ENCODE measurements at places on chromosomes 1 and 21.

DNA sequence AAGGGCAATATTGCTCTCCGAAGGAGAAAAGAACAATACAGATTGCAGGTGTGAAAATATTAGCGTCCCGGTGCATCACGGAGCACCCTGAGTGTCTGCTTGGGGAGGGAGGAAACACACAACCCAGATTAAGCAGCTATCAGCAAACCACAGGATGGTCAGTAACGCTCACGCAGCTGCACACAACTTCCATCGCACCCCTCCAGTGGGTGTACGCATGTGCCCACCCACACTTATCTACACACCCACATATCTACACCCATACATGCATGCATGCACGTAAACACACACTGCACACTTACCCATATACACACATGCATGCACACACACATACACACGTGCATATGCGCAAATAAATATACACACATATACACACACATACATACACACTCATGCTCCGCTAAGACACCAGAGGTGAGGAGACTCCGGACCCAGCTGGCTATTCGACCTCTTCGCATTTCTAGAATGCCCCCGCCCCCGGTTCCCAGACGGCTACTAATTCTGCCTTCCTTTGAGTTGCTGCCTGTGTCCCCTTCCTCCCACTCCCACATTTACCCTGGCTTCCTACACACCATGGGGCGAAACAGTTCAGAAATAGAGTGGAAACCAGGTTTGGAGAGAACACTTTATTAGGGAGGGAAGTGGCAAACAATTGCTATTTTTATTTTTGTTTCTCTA lies 26.2 kb downstream of the ITPKB start:
- DNase-seq, result no peak

GRCh38 chr21:37263827-37264600 lies 3.1 kb downstream of the VPS26C start:
- no peak for DNase-seq

GRCh38 chr21:45228171-45228641 lies 59.5 kb downstream of the POFUT2 start:
- peak; percentile 77 for DNase-seq

- DNase-seq, result no peak
Observed at GRCh38 chr1:16300436-16300835, 51.8 kb downstream of the FBXO42 start.

DNA sequence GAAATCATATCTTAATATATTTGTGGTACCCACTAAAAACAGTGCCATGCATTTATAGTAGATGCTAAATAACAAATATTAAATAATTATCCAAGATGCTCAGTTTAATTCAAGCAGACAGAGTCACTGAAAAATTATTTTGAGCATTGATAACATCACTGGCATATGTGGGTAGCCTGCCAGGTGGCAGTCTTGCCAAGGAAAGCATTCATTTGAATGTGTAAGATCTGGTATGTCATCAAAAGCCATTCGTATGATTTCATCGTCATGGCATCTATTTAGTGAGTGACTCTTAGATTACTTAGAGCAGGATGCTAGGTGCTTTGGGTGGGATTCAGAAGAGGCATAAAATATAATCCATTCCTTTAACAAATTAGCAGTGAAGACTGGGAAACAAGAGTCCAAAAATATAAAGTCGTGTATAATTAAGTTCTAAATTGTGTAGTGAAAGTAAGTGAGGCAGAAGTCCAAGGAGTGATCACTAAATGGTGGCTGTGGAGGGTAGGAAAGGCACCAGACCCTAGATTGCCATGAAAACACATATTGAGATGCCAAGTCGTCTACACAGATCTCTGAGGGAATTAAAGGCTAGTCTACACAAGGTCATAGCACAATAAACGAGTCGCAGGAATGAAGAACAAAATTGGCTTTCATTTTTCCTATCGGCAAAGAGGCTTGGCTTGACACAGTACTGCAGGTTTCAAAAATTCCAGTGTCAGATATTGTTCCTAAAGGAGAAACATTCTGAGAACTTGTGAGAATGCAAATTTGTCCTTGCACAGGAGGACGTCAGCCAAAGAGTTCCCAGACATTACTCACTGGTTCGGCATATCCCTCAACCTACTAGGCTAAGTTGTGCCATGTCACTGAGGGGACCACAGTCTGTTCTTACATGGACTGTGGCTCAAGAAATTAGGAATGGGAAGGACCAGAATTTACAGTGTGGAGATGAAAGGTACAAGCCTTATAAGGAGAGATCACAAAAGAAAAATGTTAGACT lies 130.8 kb downstream of the LYPLAL1 start:
- DNase-seq, result no peak

DNA sequence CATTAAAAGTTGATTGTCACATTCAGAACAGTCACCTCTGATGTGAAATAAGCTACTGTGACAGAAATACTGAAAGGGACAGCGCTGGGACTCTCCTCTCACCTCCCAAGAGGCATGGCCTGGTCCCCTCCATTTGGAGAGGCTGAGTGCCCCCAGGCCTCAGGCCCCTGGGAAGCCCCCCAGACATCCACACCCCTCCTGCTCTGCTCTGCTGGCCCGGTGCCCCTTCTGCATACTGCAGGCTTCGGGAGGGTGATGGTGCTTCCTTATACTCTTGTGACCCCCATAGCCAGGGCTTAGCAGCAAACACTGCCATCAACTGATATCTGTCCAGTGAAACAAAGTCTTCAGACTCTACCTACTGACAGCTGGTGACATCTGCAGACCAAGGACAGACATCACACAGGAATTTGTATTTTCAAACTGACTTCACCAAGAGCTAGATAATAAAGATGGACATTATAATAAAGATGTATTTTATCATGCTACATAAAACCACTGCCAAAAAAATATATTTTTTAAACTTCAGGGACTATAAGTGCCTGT lies 36.9 kb downstream of the C2CD2 start:
- no peak for DNase-seq

DNA sequence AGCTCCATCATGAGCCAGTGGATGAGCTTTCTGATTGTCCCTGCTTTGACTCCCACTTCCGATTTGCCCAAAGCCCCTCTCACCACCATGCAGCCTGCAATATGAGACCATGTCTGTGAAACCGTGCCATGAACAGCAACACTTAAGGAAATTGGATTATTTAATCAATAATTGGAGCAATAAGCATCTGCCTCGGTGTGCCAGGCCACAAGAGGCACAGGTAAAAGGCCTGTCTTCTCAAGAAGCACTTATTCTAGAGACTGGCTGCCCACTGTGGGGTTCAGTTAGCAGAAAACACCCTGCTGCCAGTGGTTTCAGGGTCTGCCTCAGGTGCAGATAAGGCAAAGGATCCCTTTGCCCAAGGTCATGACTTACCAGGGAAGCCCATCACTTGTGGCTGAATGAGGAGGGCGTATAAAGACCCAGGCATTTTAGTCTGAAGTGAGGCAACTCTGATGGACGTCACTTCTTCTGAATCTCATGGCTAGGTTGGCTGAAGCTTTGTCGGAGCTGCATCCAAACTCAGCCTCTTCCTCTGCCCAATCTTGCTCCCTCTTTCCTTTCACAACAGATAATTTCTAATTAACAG lies 7.1 kb upstream of the CHI3L2 start:
- DNase-seq, result no peak

GRCh38 chr21:18655931-18656330 lies 252.3 kb upstream of the TMPRSS15 start:
- no peak for DNase-seq

GRCh38 chr1:229089586-229090208 lies 181.2 kb upstream of the RAB4A start:
- no peak for DNase-seq

DNA sequence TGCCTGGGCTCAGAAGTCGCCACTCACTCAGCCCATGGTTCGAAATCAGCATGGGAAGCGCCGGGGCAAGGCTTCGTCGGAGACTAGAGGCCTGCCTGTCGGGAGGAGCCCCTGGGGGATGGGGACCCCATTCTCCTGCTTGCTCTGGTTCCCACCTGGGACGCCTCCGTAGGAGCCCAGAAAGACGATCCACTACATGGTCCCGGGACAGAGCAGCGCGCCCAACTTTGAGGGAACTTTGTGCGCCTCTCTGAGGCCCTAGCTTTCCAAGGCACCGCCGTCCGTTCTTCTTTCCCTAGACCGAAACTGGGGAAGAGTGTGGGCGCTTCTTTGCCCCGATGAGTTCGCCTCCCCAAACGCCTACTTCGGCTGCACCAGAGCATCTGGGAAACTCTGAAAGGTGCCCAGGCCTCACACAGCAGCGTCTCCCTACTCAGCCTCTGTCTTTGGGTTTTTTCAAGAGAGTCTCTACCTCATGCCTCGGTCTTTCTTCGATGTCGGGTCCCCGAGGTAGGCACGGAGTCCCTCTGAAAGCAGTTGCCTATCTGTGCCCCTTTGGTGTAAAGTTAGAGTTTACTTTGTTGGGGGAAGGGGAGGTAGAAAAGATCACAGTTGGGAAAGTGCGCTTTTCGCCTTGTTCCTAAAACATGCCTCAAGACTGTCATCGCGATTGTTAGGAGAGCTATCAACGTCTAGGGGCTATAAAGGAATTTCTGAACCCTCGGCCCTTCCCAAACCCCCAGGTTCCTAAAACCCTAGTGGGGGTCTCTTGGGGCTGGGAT lies 14.0 kb downstream of the NR5A2 start:
- DNase-seq, result no peak

DNA sequence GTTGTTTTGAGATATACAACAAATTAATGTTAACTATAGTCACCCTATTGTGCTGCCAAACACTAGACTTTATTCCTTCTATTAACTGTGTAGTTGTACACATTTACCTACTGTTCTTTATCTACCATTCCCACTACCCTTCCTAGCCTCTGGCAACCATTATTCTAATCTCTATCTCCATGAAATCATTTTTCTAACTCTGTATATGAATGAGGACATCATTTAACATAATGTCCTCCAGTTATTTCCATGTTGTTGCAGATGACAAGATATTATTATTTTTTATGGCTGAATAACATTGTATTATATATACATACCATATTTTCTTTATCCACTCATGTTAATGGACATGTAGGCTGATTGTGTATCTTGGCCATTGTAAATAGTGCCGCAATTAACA lies 366.3 kb downstream of the TBX15 start:
- no peak for DNase-seq

GRCh38 chr1:55012661-55013060 lies 13.9 kb downstream of the BSND start:
- DNase-seq, result no peak

- DNase-seq, result peak; percentile 47
Observed at GRCh38 chr1:12618965-12619791, 1.2 kb upstream of the DHRS3 start.

- no peak for DNase-seq
Observed at GRCh38 chr1:182338806-182339370, 52.7 kb downstream of the GLUL start.

DNA sequence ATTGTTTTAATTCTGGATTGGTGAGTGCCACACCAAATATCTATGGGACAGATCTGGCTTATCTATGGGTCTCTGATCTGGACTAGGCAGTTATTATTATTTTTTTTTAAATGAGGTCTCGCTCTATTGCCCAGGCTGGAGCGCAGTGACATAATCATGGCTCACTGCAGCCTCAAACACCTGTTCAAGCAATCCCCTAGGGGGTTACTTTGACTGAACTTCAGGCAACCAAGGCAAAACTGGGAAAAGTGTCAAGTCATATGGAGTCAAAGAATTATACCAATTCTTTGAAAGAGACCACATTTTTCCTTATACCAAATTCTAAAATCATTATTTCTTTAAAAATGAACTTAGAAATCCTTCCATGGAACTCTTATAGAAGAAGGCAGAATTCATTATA lies 129.1 kb upstream of the HOOK1 start:
- DNase-seq, result no peak

DNA sequence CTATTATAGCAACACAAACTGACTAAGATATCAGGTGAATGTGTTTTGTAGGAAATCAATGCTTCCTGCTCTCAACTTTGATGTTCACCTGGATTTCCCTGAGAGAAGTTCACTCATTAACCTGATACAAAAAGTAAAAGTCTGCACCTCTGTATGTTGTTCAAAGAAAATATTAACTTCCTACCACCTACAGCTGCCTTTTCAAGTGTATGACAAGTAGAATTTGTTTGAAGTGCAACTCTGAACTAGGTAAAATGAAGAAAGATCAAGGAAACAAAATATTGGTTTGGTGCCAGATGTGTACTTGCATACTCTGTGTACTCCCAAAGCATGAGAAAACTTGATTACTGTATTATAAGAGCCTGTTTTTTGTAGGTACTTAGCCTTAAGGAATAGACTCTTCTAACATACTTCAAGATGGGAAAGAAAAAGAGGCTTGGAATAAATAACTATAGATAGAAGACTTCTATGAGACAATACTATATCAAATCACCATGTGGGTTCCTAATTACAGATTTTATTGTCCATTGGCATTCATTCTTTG lies 193.4 kb downstream of the APP start:
- no peak for DNase-seq

DNA sequence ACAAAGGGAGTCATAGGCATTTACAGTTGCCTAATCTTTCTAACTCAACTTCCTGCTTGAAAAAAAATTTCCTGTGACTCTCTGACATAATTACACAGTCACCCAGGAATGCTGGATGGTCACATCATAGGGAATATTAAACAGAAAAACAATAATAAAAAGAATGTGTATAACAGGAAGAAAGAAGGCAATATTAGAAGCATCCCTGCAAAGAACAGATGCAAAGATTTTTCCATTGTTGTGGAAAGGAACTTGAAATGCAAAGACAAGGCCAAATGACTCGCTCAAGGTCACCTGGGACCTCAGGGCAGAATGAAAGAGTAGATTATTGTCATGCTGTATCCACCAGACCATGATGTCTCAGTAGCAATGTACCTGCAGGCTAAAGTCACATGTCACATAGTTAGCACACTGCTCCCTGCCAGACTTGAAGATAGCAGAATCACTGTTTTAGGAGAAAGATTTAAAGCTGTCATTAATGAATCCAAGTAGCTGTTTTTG lies 184.3 kb downstream of the CYYR1 start:
- no peak for DNase-seq
